ENCODE measurements at places on chromosomes 7 and 10.

GRCh38 chr10:119357412-119358151, 150.2 kb downstream of the GRK5 start:
- DNase-seq = no peak

DNA sequence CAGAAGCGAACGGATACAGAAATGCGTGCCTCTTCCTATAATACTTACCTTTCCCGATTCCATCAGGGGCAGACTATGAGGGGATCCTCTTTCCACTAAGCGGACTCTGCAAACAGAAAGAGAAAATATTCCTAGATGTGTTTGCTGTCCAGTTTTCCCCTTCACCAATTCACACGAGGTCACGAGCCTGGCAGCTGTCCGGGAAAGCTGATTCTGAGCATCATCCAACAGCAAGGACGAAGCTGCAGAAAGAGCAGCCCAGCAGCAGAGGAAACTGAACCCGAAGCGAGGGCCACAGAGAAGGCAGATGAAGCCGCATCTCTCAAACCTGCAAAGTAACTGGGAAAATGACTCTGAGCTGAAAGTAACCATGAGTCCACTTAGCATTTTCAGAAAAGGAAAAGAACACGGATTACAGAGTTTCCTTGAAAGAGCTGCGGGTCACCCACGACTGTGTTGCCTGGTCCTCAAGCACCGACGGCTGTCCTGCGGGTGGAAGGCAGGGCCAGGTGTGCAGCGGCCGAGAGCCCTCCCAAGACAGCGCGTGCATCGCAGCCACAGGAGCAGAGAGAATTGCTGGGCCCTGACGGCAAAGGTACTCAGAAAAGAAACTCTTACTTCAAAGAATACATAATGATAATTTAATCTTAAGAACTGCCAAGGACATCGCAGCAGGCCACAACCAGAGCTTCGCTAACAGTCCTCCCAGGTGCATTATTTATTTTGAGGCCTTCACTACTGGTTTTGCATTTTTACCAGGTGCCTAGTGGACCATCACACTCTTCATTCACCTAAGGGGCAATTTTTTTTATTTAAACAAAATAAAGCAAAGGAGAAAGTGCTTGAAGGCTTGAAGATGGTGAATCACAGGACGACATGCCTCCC, 153.3 kb downstream of the ZMYND11 start:
- DNase-seq = no peak

GRCh38 chr7:155861480-155861868, 49.2 kb upstream of the SHH start:
- no peak for DNase-seq

DNA sequence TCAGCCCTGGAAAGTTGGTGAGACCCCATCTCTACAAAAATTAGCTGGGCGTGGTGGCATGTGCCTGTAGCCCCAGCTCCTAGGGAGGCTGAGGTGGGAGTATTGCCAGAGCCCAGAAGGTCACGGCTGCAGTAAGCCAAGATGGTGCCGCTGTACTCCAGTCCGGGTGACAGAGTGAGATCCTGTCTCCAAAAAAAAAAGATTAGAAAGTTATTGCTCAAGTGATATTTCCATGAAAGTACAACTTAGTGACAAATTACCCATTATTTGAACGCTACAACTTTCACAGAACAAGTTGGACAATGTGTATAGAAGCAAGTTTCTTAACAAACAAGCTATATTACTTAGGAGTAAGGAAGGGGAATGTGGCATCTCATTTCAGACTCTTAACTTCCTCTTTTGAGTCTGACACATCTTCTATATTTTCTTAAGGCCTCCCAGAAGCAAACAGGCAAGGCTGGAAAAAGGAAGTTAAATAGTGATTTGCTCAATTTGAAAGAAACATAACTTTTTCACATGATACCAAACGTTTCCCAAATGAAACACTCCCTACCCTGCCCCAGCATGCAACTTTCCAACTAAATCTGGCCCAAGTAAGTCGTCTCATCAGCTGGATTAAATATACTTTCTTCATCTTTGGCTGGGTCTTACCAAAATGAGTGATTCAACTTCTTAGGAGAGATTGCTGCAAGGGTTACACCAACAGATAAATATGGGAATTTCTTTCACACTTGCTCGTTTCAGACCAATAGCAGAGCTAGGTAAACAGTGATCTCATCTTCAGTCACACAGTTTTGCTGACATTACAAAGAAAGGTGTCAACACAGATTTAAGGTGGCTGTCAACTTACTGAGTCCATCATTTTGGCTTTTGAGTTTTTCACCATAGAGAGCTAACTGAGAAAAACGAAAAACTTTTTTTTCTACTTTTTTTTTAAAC, 66.3 kb upstream of the KLF6 start:
- no peak for DNase-seq

DNA sequence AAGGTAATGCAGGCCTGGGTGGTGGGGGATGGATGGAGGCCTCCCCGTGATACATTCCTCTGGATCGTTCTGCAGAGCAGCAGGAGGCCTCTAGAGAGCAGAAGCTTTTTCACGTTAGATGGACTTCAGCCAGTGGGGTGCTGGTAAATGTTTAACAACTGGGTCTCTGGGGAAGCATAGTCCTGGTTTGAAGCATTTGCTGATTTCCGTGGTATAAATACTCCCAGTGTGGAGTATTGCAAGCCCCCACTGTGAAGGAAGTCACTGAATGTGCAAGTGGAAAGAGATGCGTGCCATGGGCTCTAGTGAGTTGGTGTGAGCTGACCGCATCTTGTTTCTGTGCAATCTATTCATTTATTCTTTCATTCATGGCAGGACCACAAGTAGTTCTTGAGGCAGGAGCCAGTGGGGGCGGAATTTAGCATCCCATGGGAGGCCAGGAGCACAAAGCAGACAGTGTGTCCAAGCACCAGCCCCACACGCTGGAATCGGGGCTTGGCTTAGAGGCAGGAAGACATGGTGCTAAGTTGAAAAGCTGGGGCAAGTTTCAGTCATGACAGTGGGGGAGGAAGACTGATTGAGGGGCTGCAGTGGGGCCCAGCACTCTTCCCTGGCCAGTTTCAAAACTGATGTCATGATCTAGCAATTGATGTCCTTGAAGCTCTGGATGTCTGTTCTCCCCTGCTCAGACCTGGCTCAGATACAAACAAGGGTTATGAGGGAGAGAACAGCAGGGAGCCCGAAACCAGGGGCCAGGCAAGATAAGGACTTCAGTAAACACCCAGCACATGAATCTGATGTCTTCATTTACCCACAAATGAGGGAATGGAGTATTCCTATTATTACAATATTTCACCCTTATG, 280.9 kb upstream of the LYZL1 start:
- no peak for DNase-seq

- no peak for DNase-seq
These were observed 141.4 kb upstream of the PRKCQ start for GRCh38 chr10:6721480-6721879.

DNA sequence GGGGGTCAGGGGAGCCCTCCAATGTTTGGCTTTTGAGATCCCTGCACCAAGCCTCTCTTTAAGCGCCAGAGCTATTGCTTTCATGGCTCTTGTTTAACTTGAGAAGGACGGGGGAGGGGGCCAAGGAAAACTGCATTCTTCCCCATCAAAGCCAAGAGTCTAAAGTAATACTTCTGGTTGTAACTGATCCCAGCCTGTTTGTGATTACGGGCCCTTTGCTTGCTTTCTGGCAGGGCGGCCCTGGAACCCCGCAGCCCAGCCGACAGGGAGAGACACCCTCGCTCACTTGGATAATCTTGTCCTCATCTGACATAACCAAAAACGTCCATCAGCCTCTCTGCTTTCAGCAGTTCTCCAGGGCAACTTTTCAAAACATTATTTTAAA, 154.7 kb downstream of the NEURL1 start:
- DNase-seq = no peak

- peak; percentile 87 for DNase-seq
These were observed 1.6 kb downstream of the KNDC1 start for GRCh38 chr10:133161486-133162109.

DNA sequence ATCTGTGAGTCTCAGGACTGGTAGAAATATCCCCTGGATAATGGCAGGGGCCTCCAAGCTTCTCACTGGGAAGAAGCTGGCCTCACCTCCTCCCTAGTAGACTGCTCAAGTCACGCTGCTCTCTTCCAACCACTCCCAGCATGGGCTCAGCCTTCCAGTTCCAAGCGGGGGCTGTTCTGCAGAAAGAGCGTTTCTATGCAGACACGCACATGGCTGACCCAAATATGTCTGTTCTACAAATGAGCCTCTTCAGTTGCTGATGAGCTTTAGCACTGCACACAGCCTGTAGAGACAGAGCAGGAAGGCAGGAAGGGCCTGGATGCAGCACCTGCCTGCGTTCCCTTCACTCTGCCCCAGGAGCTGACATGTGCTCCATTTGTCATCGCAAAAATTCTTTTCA, 523.9 kb upstream of the MGMT start:
- DNase-seq = no peak

GRCh38 chr10:124453960-124454610, 4.2 kb upstream of the NKX1-2 start:
- no peak for DNase-seq

DNA sequence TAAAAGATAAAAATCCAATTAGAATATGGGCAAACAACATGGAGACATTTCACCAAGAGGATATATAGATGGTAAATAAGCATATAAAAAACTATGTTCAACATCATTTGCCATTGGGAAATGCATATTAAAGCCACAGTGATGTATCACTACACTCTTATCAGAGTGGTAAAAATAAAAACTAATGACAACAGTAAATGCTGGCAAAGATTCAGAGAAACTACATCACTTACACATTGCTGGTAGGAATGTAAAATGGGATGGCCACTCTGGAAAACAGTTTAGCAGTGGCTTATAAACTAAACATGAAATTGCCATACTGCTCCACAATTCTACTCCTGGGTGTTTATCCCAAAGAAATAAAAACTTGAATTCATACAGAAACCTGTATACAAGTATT, 59.2 kb downstream of the CROT start:
- no peak for DNase-seq

GRCh38 chr7:101165958-101166647, 734 bp upstream of the VGF start:
- DNase-seq = no peak

GRCh38 chr10:92839191-92840085, 8.9 kb upstream of the EXOC6 start:
- no peak for DNase-seq

GRCh38 chr10:50919010-50919409, 33.6 kb upstream of the A1CF start:
- DNase-seq = no peak
